Smooth muscle cell of the umbilical artery (primary cell): ENCODE measurements at places on chromosomes 16 and 17. TPM values are rescaled to one million over a fixed set of nuclear protein-coding genes. Genes with fewer than 3 reads are reported as not detected.

The RTN4RL1 gene
- 0.05 TPM in 1 of 2 replicates, not detected in the other for total RNA-seq

The IRF8 gene
- total RNA-seq: not detected in 2 replicates

The ARHGDIA gene
- 120 and 379 TPM in 2 replicates for total RNA-seq

The AANAT gene
- 0.37 TPM in 1 of 2 replicates, not detected in the other for total RNA-seq

The FBXW10 gene
- total RNA-seq: under 0.01 and 0.05 TPM in 2 replicates

The BCL6B gene
- under 0.01 TPM in 1 of 2 replicates, not detected in the other for total RNA-seq

The CRISPLD2 gene
- total RNA-seq: 47.8 and 487 TPM in 2 replicates

The BOLA2 gene
- 17.0 and 19.6 TPM in 2 replicates for total RNA-seq

The CACNG4 gene
- total RNA-seq: not detected in 2 replicates

The CD300LD gene
- not detected in 2 replicates for total RNA-seq

The RAI1 gene
- 13.7 and 23.9 TPM in 2 replicates for total RNA-seq

The GUCY2D gene
- total RNA-seq: under 0.01 TPM in 1 of 2 replicates, not detected in the other

The CPHXL2 gene
- not detected in 2 replicates for total RNA-seq

The HS3ST3B1 gene
- total RNA-seq: 9.2 and 17.5 TPM in 2 replicates

The PRR15L gene
- total RNA-seq: not detected in 2 replicates

The NUP93 gene
- total RNA-seq: 41.3 and 79.6 TPM in 2 replicates

The TBC1D3 gene
- total RNA-seq: not detected in 2 replicates

The KCTD19 gene
- total RNA-seq: not detected in 2 replicates

The HSD17B1 gene
- total RNA-seq: 0.88 and 1.5 TPM in 2 replicates

The ABCC3 gene
- 5.6 and 9.1 TPM in 2 replicates for total RNA-seq

The MGAT5B gene
- 0.89 and 1.4 TPM in 2 replicates for total RNA-seq

The CD300H gene
- total RNA-seq: not detected in 2 replicates

The CNGB1 gene
- not detected in 2 replicates for total RNA-seq

The COQ9 gene
- 44.5 and 48.1 TPM in 2 replicates for total RNA-seq

The ACSM2A gene
- total RNA-seq: not detected in 2 replicates

The TTLL6 gene
- 0.18 and 1.2 TPM in 2 replicates for total RNA-seq

The OTOP2 gene
- total RNA-seq: not detected in 2 replicates

The P2RX1 gene
- 4.8 and 17.3 TPM in 2 replicates for total RNA-seq

The PEMT gene
- total RNA-seq: 19.9 and 36.2 TPM in 2 replicates

The ANKRD40CL gene
- not detected in 2 replicates for total RNA-seq

The RSAD1 gene
- 17.7 and 27.3 TPM in 2 replicates for total RNA-seq

The PDE6G gene
- total RNA-seq: not detected in 2 replicates

The PNMT gene
- not detected in 2 replicates for total RNA-seq

The EPX gene
- total RNA-seq: not detected in 2 replicates

The PRSS21 gene
- total RNA-seq: not detected in 2 replicates

The ARHGAP44 gene
- 1.2 and 3.3 TPM in 2 replicates for total RNA-seq

The TMEM235 gene
- not detected in 2 replicates for total RNA-seq

The TVP23A gene
- total RNA-seq: not detected in 2 replicates

The VTN gene
- total RNA-seq: 3.4 and 51.4 TPM in 2 replicates

The ZNF385C gene
- total RNA-seq: not detected in 2 replicates

The KRT28 gene
- total RNA-seq: not detected in 2 replicates

The PHOSPHO1 gene
- total RNA-seq: 0.30 TPM in 1 of 2 replicates, not detected in the other
